ENCODE measurements at places on chromosomes 11 and 22. TPM values are rescaled to one million over a fixed set of nuclear protein-coding genes. Genes with fewer than 3 reads are reported as not detected.

DNA sequence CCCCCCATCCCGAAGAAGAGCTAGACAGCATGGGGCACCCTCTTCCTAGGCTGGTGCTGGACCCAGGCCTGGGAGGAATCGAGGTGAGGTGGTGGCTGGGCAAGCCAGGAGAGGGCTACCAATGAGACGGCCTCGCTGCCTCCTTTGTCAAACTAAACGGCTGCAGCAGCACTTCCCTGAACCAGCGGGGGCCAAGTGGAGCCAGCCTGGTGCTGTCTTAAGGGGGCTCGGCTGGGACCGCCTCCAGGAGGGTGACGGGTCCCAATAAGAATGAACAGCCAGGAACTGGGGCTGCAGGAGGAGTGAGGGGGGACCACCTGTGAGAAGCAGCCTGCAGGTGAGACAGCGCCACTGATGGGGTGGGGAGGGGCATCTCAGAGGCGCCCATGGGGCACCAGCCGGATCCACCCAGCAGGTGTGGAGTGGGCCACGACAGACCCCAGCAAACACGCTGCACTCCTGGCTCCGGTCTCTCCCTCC lies 17.1 kb downstream of the IFT27 start:
- DNase-seq, result no peak

The LINC01488 gene
- total RNA-seq, result not detected

DNA sequence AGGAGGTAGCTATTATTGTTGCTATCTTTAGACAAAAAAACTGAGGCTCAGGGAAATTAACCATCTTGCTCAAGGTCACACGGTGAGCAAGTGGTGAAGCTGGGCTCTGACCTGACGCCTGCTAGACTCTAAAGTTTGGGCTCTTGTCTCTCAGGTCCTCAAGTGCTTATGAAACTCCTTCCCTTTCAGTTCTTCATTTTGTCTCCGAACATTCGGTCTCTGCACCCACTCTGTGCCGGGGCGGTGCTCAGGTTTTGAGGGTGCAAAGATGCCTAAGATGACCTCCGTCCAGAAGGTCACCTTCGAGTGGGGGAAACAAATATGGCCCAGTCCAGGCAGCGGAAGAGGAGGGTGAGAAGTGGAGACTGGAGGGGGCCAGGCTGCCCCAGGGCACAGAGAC lies 16.0 kb downstream of the OVOL1 start:
- no peak for DNase-seq

GRCh38 chr11:9765320-9766101 lies 101.6 kb downstream of the SWAP70 start:
- DNase-seq, result peak; percentile 95

The PDE3B gene
- total RNA-seq, result not detected

GRCh38 chr11:71298016-71298550 lies 45.7 kb upstream of the SHANK2 start:
- no peak for DNase-seq

GRCh38 chr11:64874308-64875240 lies 3.8 kb downstream of the EHD1 start:
- DNase-seq, result no peak

GRCh38 chr11:123249354-123249753 lies 54.3 kb upstream of the CLMP start:
- peak; percentile 58 for DNase-seq

DNA sequence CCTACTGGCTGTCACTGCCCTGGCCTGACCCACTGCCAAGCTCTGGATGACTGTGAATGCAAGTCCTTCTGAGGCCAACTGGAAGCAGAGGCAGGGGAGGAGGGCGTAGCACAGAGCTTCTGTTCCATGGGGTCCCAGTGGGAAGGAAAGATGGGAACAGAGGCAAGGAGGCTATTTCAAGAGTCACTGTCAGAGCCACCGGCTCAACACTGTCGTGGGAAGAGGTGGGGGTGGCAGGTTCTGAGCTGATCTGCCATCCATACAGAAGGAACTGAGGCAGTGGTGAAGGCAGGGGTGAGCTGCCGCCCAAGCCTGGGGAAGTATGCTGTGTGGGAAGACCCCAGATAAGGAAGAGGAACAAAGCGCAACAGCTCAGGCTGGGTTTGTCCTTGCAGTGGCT lies 54.7 kb downstream of the SGSM3 start:
- DNase-seq, result no peak

DNA sequence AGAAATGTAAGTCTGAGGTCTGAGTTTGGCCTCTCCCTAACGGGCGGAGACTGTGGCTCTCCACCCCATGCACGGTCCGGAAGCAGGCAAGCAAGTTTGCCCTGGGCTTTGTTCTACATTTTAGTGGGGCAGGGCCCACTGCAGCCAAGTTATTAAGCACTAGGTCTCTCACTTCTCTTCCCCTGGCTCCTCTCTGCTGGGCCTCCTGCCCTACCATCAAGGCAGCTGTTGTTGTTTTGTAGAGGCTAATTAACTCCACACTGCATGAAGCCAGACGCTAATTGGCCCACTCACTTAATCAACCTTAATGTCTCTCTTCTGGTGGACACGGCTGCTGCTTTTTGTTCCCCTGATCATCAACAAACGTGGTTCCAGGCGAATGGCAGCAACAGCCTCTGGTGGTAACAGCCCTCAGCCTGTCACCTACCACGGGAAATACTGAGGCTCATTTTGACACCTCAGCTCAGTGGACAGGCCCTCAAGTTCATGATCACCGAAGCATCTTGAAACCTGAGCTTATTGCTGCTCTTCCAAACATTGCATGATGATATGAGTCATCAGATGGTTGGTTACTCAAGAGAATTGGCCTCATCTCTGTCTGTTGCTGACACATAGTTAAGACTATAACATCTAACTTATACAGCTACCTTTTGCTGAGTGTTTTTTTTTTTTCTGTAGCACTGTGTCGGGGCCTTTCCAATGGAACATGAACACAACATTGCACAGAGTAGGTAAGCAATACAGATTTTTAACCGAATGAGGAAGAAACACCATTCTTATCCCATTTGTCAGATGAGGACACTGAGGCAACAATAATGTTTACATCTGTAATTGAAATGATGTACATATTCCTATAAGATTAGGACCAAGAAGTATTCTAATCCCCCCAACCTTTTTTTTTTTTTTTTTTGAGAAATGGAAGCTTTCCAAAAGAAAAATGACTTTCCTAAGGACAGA lies 20.8 kb upstream of the LMO2 start:
- DNase-seq, result peak; percentile 87

DNA sequence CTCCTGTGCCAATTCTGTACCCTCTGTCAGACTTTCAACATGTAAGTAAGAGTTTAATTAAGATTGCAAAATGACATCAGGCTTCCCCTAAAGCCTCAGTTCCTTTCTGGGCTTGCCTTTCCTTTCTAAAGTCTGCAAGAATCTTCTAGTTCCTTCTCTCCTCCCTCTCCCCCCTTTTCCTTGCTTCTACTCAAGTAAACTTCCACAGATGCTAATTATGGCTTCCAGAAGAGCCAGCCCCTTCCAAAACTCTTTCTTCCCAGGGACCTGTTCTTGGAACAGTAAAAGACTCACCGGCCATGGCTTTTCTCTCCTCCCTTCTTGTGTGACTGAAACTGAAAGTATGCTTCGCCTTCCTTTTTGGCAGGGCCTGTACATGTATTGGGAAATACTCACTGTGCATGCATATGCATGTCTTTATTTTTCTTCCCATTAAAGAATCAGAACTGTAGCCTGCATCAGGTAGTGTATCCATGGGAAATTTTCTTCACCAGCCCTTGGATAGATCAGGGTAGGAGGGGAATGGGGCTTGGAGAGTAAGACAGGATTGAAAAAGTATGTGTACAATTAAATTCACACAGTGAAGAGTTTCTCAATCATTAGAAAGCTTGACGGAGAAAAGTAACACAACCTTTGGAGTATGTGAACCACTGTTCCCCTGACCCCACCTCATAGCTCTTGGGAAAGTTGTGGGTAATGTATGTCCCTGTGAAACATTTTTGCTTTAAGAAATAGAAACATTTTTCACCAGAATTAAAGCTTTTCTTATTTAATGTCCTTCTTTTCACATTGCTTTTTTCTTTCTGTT lies at the start of gene CASP1:
Gene CASP1 (minus strand): TSS at position 332 of the 808 bp plus-strand sequence. CDS start 31 bp downstream, at position 301.
- peak; percentile 63 for DNase-seq

The NOX4 gene
- total RNA-seq, result 0.24 TPM

DNA sequence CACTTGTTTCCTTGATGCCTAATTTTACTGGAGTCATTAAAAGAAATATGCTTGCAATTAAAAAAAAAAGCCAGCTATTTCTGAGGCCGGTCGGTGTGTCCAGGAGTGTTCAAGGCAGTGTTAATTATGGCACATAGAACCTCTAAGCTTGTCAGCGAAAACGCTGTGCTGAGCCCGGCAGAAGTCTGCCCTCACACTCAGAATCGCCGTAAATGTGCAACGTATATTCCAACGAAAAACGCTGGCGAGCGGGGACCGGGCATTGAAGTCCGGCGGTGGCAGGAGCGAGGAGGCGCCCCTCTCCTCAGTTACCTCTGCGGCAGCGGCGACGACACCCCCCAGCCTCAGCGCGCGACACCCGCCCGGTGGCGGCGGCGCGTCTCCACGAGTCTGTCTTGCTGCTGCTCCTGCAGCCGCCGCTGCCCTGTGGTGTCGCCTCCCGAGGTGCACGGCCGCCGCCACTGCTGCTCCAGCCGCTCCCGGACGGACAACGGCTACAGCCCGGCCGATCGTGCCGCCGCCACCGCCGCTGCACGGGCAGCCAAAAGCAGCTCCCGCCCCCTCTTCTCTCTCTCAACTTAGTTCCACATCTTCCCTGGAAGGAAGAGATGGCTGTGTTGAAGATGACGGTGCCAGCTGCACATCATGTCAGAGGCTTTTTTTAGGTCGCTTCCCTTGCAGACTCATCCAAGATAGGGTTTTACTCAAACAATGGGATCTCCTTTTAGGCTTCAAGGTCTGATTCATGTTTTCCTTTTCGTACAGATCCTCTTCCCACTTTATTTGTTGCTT lies 56.0 kb downstream of the JAM3 start:
- no peak for DNase-seq

The BRD1 gene
- total RNA-seq, result 8.2 TPM

GRCh38 chr11:86162239-86162638 lies 82.3 kb upstream of the EED start:
- peak; percentile 95 for DNase-seq

DNA sequence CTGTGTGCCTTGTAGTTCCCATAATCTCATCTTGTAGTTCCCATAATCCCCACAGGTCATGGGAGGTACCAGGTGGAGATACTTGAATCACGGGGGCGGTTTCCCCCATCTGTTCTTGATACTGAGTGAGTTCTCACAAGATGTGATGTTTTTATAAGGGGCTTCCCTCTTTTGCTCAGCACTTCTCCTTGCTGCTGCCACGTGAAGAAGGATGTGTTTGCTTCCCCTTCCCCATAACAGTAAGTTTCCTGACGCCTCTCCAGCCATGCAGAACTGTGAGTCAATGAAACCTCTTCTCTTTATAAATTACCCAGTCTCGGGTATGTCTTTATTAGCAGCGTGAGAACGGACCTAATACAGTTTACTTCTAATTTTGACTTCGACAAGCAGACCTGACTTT lies 14.0 kb upstream of the SMIM38 start:
- DNase-seq, result no peak

DNA sequence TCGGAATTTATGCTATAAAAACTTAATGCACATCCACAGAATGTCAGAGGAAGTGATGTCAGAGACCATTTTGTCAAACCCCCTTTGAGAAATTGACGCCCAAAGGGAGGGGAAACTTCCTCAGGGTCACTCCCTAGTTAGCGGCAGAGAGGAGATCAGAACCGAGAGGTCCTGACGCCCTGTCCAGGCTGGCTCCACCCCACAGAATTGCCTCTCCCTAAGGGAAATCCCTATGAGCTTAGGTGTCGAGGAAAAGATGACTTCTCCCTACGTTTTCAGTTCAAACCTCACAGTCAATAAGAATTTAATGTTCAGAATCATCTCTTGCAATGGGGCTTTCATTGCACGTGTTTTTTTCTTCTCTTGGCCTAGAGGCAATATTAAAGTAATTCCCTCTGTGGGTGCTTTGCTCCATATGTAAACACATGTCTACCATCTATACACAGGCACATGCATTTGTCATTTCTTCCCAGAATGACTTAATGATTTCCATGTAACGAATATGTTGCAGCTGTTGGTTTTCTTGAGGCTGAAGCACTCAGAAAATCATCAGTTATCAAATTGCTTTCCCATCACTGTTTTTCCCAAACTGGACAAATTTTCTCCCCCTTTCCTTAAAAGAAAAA lies 148.7 kb upstream of the TIMP3 start:
- no peak for DNase-seq

The MOV10L1 gene
- 0.29 TPM for total RNA-seq

GRCh38 chr11:119964136-119965025 lies 173.5 kb downstream of the TRIM29 start:
- DNase-seq, result no peak

DNA sequence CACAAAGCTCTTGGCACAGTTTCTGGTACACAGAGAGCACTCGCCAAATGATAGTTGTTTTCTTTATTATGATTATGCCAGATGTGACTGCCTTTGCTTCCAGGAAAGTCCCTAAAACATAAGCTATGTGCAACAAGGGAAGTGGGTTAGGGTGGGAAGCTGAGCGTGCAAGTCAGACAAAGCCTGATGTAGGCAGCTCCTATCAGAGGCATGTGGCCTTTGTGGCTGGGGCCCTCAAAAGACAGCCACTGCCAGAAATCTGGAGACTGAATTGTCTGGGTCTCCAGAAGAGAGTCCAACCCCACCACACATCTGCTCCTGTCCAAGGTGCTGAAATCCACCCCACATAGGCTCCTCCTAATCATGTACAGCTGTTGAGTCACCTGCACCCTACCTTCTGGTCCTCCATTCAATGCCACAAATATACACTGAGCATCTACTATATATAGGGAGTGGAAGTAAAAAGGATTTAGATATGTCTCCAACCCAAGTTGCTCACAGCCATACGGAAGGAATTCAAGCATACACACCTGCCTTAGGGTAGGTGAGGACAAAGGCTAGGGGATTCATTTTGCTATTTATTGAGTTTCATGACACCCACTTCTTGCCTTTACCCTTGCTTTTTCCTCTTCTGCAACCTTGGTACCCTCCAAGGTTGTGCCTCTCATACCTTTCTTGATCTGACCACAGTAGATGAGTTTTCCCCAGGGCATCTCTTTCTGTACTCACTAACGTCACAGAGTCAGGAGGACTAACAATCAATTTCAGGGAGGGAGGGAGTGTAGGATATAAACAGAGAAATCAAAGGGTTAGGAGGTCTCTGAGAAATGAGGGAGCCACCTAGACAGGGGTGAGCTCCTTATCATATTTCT lies 12.4 kb downstream of the SEC14L3 start:
- DNase-seq, result peak; percentile 25

The BTBD18 gene
- not detected for total RNA-seq

GRCh38 chr11:66321606-66322005 lies 4.8 kb upstream of the CD248 start:
- no peak for DNase-seq

GRCh38 chr11:94960488-94960887 lies 12.9 kb downstream of the CWC15 start:
- no peak for DNase-seq

DNA sequence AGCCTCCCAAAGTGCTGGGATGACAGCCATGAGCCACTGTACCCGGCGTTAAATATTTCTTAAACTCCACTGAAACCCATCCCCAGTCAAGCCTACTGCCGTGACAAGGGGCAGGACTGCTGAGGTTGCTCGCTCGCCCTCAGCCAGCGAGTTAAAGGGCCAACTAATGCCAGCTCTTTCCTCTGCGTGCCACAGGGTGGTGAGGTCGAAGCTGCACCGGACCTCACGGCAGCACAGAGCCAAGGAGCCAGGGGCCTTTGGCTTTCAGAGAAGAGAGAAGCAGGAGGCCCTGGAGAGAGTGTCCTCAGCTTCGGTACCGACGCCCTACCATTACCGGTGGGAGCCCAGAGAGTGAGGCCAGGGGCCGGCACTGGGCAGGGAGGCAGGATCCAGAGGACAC lies 12.8 kb downstream of the ARFGAP2 start:
- DNase-seq, result no peak

GRCh38 chr11:27094120-27094519 lies 53.5 kb downstream of the BBOX1 start:
- no peak for DNase-seq

GRCh38 chr11:75902631-75903030 lies 87.6 kb downstream of the UVRAG start:
- DNase-seq, result no peak

The ARRB1 gene
- total RNA-seq, result 15.3 TPM
